Glomerular endothelial cell (primary cell): ENCODE measurements at places on chromosomes 12 and 14.

DNA sequence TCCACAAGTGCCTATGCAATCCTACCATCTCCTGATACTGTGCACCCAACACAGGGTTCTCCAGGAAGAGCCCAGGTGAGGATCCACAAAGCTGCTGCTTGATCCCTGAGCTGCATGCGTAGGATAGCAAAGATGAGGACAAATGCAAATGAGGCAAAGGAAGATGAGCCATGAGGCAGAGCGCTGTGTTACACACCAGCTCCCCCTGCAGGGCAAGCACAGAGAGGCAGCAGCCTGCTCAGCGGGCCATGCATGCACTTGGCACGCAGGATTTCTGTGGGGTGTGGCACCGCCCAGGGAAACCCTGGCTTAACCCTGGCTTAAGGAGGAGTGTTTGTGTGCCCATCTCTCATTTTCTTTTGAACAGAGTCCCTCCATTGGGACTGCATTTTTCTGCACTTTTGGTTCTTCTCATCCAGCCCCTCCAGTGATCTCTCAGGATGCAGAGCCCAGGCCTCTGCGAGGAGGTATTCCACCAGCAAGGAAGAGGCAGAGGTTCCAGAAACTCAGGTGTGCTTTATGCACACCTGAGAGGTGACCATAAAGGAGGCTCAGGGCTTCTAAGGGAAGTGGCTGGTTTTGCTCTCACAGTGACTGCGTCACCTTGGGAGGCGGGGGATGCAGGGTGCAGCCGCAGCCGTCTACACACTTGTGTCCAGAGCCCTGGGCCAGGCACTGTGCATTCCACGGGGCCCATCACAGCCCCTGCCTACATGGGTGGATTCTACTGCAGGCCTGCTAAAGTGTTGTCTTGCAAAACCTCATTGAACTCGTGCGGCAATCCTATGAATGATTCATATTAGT lies 973.3 kb upstream of the TMEM132C start:
- no peak for DNase-seq

DNA sequence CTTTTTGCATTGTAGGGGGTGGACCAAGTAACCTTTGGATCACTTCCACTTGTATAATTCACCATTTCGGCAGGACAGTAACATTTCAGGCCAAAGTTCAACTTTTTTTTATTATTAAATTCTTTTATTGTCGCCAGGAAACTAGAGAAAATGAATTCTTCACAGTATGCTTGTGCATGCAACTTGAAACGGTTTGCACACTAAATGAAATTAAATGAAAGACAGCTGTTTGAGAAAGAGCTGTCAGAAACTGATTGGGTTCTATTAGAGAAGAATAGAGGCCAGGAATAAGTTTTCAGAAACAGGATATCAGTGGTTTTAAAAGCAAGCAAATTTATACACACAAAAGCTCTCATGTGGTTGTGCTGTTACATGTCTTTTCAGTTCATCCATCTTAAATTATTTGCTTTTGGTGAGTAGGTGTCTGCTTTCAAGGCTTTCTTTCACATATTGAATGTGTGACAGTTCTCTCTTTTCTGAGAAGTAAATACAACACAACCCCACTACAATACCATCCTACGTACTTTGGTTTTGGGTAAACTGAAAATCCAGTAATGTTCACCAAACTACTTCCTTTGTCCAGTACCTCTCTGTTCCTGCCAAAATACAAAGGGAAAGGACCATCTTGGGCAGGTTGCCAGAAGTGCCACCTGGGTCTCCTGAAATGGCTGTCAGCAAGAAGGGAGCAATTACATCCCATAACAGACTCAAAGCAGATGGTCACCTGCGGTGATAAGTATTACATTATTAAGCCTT lies 291.7 kb downstream of the RAD51B start:
- DNase-seq = no peak

DNA sequence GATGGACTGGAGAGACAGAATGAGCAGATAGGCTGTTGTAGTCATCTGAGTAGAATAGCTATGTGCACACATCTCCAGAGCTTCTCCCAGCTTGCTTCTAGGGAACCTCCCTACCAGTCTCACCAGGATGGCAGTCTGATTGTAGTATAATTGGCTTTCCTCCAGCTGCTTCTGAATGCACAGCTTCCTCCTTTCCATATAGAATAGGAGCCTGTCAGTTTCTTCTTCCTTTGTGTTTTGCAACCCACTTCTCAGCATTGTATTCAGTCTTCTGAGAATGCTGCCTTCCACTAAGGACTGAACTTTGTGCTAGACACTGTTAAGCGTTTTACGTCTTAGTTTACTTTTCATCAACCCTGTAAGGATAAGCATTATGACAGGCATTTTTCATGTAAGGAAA lies 2.2 kb upstream of the CSAD start:
- no peak for DNase-seq

- DNase-seq = no peak
These were observed 30.4 kb downstream of the MANSC1 start for GRCh38 chr12:12319451-12320183.

DNA sequence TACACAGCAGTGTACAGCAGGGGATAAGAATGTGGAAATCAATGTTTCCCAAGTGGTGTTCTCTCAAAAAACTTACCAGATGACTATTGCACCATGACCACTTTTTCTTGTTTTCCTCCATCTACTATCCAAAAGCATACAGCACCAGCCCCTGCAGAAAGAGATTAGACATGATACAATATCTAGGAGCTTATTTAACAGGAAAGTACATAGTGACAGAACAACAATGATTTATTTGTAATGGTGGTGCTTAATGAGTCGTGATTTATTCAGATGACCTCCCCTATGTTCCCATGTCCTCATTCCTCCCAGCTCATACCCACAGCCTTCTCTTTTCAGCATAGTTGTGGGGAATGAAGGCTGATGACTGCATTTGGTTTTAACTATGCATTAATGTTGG lies 413.6 kb downstream of the BTG1 start:
- DNase-seq = no peak

DNA sequence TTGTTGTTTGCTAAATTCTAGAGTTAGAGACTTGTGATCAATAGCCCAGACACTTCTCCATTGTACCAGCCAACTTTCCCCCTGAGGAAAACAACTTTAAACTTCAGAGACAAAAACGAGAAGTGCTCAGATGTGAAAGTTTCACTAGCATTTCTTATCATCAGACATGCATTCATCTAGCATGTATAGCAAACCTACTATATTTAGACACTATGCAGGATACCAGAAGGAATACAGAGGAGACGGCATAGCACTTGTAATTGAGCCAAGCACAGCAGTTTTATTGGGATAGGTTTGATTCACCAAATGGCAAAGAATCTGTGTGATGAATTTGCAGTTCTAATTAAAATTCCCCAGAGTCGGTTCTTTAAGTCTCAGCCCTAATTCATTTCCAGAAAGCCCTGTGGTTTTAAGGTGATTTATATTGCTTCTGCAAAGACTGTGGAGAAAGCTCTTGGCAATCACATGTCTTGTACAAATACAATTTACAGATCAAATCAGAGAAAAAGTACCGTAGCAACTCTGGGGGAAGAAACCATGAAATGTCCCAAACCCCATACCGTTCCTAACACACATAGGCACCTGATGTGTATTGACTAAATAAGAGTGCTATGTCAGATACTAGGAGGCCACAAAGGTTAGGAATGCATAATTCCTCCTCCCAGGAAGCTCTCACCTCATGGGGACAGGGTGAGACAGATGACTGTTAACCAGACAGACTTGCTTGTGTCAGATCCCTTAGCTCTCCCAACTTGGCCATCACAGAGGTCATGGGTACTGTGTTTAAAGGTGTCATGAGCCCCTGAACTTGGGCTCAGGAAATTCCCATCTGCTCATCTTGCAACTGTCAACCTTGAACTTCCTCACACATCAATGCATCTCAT lies 69.6 kb upstream of the KRAS start:
- no peak for DNase-seq

DNA sequence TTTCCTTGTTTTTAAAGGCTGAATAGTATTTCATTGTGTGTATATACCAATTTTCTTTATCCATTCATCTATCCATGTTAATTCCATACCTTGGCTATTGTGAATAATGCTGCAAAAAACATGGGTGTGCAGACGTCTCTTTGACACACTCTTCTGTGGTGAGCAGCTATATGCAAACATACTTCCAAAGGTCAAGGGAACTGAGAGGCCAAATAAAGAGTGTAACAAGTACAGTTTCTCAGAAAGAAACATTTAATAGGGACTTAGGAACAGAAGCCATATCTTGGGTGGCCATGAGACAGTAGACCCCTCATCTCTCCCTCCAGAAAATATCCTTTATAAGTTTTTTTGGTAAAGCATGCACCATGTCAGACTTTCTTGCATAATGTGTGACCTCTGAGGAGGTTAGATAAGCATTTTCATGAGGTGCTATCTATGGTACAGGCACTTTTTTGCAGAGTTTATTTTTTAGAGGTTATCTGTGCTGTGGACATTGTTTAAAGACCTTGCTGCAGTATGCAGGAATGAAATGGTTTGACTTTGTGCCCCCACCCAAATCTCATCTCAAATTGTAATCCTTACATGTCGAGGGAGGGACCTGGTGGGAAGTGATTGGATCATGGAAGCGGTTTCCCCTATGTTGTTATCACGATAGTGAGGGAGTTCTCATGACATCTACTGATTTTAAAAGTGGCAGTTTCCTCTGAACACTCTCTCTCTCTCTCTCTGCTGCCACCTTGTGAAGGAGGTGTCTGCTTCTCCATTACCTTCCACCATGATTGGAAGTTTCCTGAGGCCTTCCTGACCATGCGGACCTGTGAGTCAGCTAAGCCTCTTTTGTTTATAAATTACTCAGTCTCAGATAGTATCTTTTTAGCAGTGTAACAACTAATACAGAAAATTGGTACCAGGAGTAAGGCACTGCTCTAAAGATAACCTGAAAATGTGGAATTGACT lies 1202.3 kb downstream of the GALC start:
- DNase-seq = no peak
